Activated T-helper 2 cell treated with anti-CD3 and anti-CD28 coated beads, Interferon-gamma antibody, Interleukin-2, Interleukin-4, amounts not matched to agents 10 μg/mL and 5 μg/mL and 100 μg/mL, durations not matched to agents 14 hours and 24 hours and 36 hours (primary cell): ENCODE measurements at places on chromosomes 6 and 20.

DNA sequence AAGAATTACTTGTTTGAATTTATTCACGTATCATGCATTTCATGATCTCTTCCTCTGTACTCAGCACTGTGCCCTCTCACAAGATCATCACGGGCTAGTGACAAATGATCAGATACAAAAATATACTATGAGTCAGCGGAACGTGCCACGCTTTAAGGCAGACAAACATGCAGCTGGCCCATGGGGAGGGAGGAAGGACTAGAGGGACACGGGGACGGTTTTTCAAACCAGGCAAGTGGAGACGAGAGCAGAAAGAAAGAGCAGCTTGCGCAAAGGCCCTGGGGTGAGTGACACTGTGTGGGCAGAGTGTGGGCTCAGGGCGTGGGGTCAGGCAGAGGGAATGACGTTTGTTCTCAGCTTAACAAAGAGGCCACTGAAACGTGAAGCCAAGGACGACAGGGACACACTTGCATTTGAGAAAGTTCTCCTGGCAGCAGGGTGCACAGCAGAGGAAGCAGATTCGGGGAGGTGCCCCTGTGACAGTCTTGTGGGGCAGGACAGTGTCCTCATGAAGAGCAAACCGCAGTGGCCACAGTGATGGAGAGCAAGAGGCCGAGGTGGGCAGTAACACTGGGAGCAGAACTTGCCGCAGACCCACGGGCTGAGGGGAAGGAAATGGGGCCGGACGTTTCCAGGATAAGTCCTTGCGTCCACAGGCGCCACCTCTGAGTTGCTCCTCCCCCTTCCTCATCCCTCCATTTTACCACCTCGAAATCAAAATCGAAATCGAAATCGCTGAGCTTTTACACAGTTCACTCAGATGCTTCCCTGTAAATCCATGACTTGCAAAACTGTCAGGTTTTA is 6.9 kb upstream of the RPS6KA2 start:
- H3K27me3 ChIP-seq: peaks cover 24% of the 10 kb centered on the region
- no peaks in the 10 kb centered on the region for H3K36me3 ChIP-seq
- DNase-seq: no peak
- no peak overlapping the region for H3K4me3 ChIP-seq

DNA sequence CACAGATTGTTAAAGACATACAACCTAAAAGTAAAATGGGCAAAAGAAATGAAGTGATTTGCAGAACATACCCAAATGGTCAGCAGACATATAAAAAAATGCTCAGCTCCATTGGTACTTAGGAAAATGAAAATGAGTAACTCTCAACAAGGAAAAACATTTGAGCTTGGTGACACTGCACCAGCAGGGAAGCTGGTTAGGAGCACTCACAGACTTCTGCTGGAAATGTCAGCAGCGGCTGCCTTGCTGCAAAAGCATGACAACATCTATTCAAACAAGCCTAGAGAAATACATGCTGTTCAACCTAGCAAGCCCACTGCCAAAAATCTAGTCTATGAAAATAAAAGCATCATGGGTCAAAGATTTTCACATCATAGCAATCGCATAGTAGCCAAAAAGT is 99.0 kb upstream of the FOXQ1 start:
- H3K27ac ChIP-seq: no peak overlapping the region
- DNase-seq: no peak
- peaks cover 12% of the 10 kb centered on the region for H3K27me3 ChIP-seq
- H3K4me1 ChIP-seq: no peaks in the 10 kb centered on the region
- no peaks in the 10 kb centered on the region for H3K36me3 ChIP-seq

DNA sequence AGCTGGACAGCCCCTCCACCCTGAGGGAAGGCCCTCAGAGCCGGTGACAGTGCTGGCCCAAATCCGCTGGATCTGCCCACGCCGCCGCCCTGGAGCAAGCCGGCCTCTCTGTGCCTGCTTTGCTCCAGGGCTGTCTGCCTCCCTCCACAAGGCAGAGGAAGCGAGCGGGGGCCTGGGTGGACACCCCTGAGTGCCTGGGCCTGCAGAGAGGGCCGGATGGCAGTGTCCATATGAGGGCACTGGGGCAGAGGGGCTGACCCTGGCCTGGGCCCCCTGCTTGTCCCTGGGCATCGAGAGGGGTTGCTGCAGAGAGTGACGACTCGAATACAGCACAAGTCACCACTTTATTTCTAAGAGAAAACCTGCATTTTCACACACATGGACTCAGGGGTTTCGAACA is 348.6 kb downstream of the ZFAND3 start:
- no peak for DNase-seq
- H3K36me3 ChIP-seq: no peaks in the 10 kb centered on the region
- H3K4me3 ChIP-seq: no peak overlapping the region
- H3K27ac ChIP-seq: no peak overlapping the region
- no peaks in the 10 kb centered on the region for H3K4me1 ChIP-seq

- no peaks in the 10 kb centered on the region for H3K27me3 ChIP-seq
- no peak overlapping the region for H3K27ac ChIP-seq
- no peaks in the 10 kb centered on the region for H3K4me1 ChIP-seq
- no peaks in the 10 kb centered on the region for H3K36me3 ChIP-seq
- DNase-seq: no peak
Observed at GRCh38 chr20:23269954-23270353, 80.6 kb upstream of the NXT1 start.

GRCh38 chr6:39898625-39899024 is 35.6 kb downstream of the MOCS1 start:
- H3K4me3 ChIP-seq: no peak overlapping the region
- H3K27me3 ChIP-seq: no peaks in the 10 kb centered on the region
- H3K36me3 ChIP-seq: no peaks in the 10 kb centered on the region
- no peak overlapping the region for H3K27ac ChIP-seq
- no peak for DNase-seq

GRCh38 chr6:2755456-2755855 is 4.7 kb upstream of the MYLK4 start:
- H3K4me3 ChIP-seq: no peak overlapping the region
- DNase-seq: no peak
- peaks cover 51% of the 10 kb centered on the region for H3K27me3 ChIP-seq
- peaks cover 11% of the 10 kb centered on the region for H3K4me1 ChIP-seq
- H3K36me3 ChIP-seq: no peaks in the 10 kb centered on the region

DNA sequence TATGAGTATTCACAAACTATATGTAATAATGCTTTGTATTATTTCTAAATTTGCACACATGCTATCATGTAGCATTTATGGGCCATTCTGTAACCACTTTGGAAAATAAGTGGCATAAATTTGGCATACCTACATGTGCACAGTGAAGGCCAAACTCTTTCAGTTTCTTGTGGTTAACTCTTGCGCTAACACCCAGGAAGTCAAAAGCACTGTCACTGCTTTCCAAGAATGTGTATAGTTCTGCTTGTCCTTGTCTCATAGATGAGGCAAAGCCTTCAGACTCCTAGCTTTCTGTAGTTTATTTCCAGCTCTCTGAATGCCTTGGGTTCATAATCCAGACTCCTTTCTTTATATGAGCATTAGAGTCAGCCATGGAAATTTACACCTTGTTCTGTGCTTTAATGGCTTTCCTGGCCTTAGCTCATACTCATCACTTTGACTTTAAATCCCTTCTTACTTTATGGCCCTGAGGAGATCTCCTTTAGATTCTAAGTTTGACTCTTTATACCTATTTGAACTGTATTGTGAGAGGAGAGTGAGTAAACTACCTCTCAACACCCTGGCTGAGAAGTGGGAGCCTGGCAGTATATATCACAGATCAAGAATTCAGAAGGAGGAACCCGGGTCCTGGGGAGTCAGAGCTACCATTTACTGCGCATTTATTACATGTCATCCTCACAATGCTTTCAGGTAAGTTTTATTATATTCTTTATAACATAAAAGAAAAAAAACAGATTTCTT is 949 bp upstream of the SLC17A3 start:
- H3K27ac ChIP-seq: peak overlapping the region; percentile 30
- no peaks in the 10 kb centered on the region for H3K27me3 ChIP-seq
- H3K36me3 ChIP-seq: no peaks in the 10 kb centered on the region
- peaks cover 52% of the 10 kb centered on the region for H3K4me1 ChIP-seq
- H3K4me3 ChIP-seq: peak overlapping the region; percentile 14

- DNase-seq: no peak
- H3K36me3 ChIP-seq: peaks cover 14% of the 10 kb centered on the region
- no peak overlapping the region for H3K27ac ChIP-seq
- peaks cover 7% of the 10 kb centered on the region for H3K4me1 ChIP-seq
- H3K4me3 ChIP-seq: no peak overlapping the region
Observed at GRCh38 chr6:16564436-16564835, 196.8 kb downstream of the ATXN1 start.

DNA sequence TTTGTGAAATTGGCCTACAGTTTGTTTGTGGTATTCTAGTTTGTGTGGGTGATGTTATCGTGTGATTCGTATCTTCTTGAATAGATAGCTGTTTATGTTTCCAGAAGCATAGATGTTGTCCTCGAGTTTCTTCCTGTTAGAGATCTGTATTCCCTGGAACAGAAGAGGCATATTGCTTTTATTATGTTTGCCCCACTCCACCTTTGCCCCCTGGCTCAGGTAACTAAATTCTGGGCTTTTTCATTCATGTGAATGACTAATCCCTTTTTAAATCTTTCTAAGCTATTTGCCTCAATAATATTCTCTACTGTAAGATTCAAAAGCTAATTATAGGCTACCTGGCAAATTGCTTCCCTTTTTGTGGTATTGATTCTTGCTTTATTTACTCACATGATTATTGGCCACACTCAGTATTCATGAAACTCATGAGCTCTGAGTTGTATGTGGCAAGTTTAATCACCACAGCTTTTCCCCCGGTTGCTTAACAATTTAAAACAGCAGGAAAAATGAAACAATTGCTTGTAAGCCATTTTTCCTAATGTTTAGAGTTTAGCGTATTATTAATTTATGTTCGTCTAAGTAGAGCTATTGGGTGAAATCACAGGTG is 12.6 kb downstream of the RNF217 start:
- H3K4me3 ChIP-seq: no peak overlapping the region
- no peak for DNase-seq
- no peaks in the 10 kb centered on the region for H3K36me3 ChIP-seq
- H3K27ac ChIP-seq: no peak overlapping the region

GRCh38 chr6:117531809-117532725 is 49.6 kb downstream of the DCBLD1 start:
- H3K4me3 ChIP-seq: no peak overlapping the region
- DNase-seq: no peak
- peaks cover 2% of the 10 kb centered on the region for H3K27me3 ChIP-seq
- no peak overlapping the region for H3K27ac ChIP-seq
- H3K36me3 ChIP-seq: no peaks in the 10 kb centered on the region

GRCh38 chr6:86685230-86685797 is 252.0 kb upstream of the HTR1E start:
- no peaks in the 10 kb centered on the region for H3K4me1 ChIP-seq
- no peak overlapping the region for H3K4me3 ChIP-seq
- no peaks in the 10 kb centered on the region for H3K36me3 ChIP-seq

GRCh38 chr6:118627724-118628123 is 23.7 kb downstream of the CEP85L start:
- DNase-seq: no peak
- no peak overlapping the region for H3K27ac ChIP-seq
- H3K4me1 ChIP-seq: peaks cover 8% of the 10 kb centered on the region
- H3K27me3 ChIP-seq: no peaks in the 10 kb centered on the region

- no peak for DNase-seq
- no peaks in the 10 kb centered on the region for H3K36me3 ChIP-seq
- H3K27ac ChIP-seq: no peak overlapping the region
- no peaks in the 10 kb centered on the region for H3K27me3 ChIP-seq
- no peak overlapping the region for H3K4me3 ChIP-seq
Observed at GRCh38 chr6:154092326-154092962, 53.4 kb downstream of the OPRM1 start.

GRCh38 chr6:93222071-93222851 is 197.1 kb downstream of the EPHA7 start:
- H3K4me1 ChIP-seq: no peaks in the 10 kb centered on the region
- no peaks in the 10 kb centered on the region for H3K27me3 ChIP-seq
- no peak for DNase-seq
- H3K4me3 ChIP-seq: no peak overlapping the region
- no peak overlapping the region for H3K27ac ChIP-seq

- H3K4me1 ChIP-seq: no peaks in the 10 kb centered on the region
- no peak for DNase-seq
- no peak overlapping the region for H3K4me3 ChIP-seq
- no peak overlapping the region for H3K27ac ChIP-seq
Observed at GRCh38 chr20:63315240-63315689, 22.3 kb downstream of the COL20A1 start.

- H3K27ac ChIP-seq: no peak overlapping the region
- no peaks in the 10 kb centered on the region for H3K36me3 ChIP-seq
- DNase-seq: no peak
- peaks cover 11% of the 10 kb centered on the region for H3K27me3 ChIP-seq
Observed at GRCh38 chr20:59895908-59896307, 37.5 kb downstream of the SYCP2 start.

DNA sequence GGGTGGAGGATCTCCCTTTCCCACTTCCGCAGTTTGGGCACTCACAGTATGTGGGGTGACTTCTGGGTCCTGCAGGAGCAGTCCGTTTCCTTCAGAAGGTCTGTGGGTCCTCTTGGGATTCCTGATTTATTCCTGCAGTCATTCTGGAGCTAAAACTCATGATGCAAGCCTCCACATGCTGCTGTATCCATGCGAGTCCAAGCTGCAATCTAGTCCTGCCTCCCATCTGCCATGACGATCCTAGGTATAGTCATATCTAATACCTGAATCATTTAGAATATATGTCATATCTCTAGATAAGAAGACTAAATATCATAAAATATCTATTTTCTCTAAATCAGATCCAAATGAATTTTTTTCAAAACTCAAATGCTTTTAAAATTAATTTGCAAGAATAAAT is 103.4 kb upstream of the AHI1 start:
- H3K36me3 ChIP-seq: peaks cover 85% of the 10 kb centered on the region
- no peaks in the 10 kb centered on the region for H3K27me3 ChIP-seq

GRCh38 chr6:43779852-43780236 is 9.8 kb downstream of the VEGFA start:
- peaks cover 78% of the 10 kb centered on the region for H3K36me3 ChIP-seq
- H3K4me3 ChIP-seq: no peak overlapping the region
- H3K4me1 ChIP-seq: peaks cover 24% of the 10 kb centered on the region
- no peak overlapping the region for H3K27ac ChIP-seq
